Activated CD8-positive, alpha-beta T cell treated with anti-CD3 and anti-CD28 coated beads for 36 hours (primary cell): ENCODE measurements at places on chromosomes 7 and 10. TPM values are rescaled to one million over a fixed set of nuclear protein-coding genes. Genes with fewer than 3 reads are reported as not detected.
A peak's percentile ranks its signal among the peaks of the same experiment; 100 is the strongest.

The GBX1 gene
- total RNA-seq, result not detected

The TNS3 gene
- 0.04 TPM for total RNA-seq

The AHCYL2 gene
- total RNA-seq, result 8.1 TPM

The GSTO2 gene
- 1.8 TPM for total RNA-seq

DNA sequence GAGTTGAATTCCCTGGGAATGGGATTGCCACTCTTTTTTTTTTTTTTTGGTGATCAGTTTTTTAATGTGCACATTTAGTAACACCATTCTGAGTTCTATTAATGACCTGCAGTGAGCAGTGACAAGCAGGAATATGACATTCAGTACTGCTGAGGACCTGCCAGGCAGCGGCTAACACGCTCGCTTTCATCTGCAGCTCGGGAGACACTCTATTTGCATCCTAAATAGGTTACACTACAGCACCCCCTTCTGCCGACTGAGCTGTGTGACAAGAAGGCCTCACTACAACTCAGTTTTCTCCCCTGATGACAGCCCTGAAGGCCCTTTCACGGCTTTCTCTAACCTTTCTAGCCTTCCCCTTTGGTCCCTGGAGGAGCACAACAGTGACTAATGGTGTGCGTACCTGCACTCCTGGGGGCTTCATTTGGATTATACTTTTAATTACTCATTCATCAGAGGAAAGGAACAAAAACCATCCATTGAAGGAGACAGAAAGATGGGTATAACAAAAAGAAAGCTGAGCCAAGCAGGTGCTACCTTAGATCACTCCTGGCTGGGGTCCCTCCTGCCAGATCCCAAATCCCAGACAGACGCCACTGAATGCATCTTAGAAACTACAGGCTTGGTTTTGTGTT, 872.4 kb downstream of the LRMDA start:
- no peaks in the 10 kb centered on the region for H3K36me3 ChIP-seq
- no peaks in the 10 kb centered on the region for H3K27me3 ChIP-seq
- no peak overlapping the region for H3K4me3 ChIP-seq
- H3K27ac ChIP-seq, result no peak overlapping the region

GRCh38 chr10:8336629-8337331, 282.3 kb downstream of the GATA3 start:
- no peaks in the 10 kb centered on the region for H3K27me3 ChIP-seq
- no peak overlapping the region for H3K27ac ChIP-seq
- no peaks in the 10 kb centered on the region for H3K36me3 ChIP-seq
- no peak overlapping the region for H3K4me3 ChIP-seq
- H3K4me1 ChIP-seq, result peaks cover 17% of the 10 kb centered on the region

GRCh38 chr10:14220026-14220425, 110.7 kb downstream of the FRMD4A start:
- no peak for DNase-seq
- peaks cover 10% of the 10 kb centered on the region for H3K27me3 ChIP-seq
- H3K27ac ChIP-seq, result no peak overlapping the region
- no peaks in the 10 kb centered on the region for H3K36me3 ChIP-seq
- H3K4me1 ChIP-seq, result no peaks in the 10 kb centered on the region

DNA sequence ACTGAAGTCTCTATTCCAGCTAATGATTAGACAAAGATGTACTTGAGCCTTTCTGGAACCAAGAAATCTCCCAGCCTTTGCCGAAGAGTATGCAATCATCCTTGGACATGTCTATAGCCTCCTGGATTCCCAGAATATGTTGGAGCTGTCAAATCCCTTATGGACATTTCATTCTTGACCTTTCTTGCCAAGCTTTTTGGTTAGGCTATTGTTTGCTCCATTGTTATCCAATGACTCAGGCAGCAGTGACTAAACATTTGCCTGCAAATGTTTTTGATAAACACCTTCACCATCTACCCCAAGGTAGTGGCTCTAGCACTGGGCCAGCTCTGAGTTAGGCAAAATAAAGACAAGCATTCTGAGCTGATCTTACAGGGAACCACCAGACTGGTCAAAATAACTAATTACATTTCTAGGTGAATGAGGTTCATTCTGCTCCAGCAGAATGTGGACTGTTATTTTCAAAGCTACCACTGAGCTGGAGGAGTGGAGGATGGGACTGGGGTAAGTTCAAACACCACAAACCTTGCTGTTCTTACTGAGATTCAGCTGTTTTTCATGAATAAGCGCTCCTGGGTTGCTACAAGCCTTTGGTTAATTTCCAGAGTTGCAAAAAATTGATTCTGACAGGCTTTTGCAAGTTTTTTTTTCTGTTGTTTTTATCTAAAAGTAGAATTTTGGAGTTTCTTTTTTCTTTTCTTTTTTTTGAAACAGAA, 81.0 kb downstream of the TMEM270 start:
- H3K4me1 ChIP-seq, result no peaks in the 10 kb centered on the region
- H3K27me3 ChIP-seq, result peaks cover 15% of the 10 kb centered on the region
- peaks cover 5% of the 10 kb centered on the region for H3K36me3 ChIP-seq
- H3K4me3 ChIP-seq, result no peak overlapping the region

GRCh38 chr10:102504179-102504975, 605 bp downstream of the SUFU start:
- peak; percentile 42 for DNase-seq
- no peaks in the 10 kb centered on the region for H3K27me3 ChIP-seq
- no peak overlapping the region for H3K4me3 ChIP-seq
- H3K36me3 ChIP-seq, result no peaks in the 10 kb centered on the region
- peak overlapping the region; percentile 84 for H3K27ac ChIP-seq

- no peak overlapping the region for H3K27ac ChIP-seq
- no peak overlapping the region for H3K4me3 ChIP-seq
- no peaks in the 10 kb centered on the region for H3K27me3 ChIP-seq
- no peak for DNase-seq
Observed at GRCh38 chr10:103125323-103126267, 67.5 kb downstream of the NT5C2 start.

- H3K27ac ChIP-seq, result no peak overlapping the region
- peaks cover 2% of the 10 kb centered on the region for H3K36me3 ChIP-seq
- H3K4me3 ChIP-seq, result no peak overlapping the region
- peaks cover 2% of the 10 kb centered on the region for H3K4me1 ChIP-seq
- H3K27me3 ChIP-seq, result peaks cover 27% of the 10 kb centered on the region
- DNase-seq, result no peak
Observed at GRCh38 chr7:101201695-101202602, 1.1 kb upstream of the MOGAT3 start.

DNA sequence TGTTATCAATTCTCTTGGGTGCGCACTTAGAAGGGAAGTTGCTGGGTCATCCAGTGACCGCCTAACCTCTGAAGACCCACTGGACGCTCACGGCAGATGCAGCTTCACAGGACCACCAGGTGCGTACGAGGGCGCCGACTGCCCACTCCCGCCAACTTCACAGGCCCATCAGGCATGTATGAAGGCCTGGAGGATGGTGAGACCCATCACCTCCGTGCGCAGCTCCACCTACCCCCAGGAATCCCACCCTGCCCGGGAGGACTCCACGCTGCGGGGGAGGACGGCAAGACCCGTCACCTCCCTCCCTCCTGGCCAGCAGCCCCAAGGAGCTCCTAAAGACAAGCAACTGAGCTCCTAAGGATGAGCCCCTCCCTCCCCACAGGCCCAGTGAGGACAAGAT, 146.9 kb downstream of the MAD1L1 start:
- peaks cover 3% of the 10 kb centered on the region for H3K36me3 ChIP-seq
- H3K4me1 ChIP-seq, result peaks cover 30% of the 10 kb centered on the region
- no peak for DNase-seq
- H3K27ac ChIP-seq, result no peak overlapping the region

- no peak for DNase-seq
- no peak overlapping the region for H3K27ac ChIP-seq
- H3K36me3 ChIP-seq, result peaks cover 4% of the 10 kb centered on the region
- H3K27me3 ChIP-seq, result peaks cover 53% of the 10 kb centered on the region
- peaks cover 13% of the 10 kb centered on the region for H3K4me1 ChIP-seq
- H3K4me3 ChIP-seq, result no peak overlapping the region
Observed at GRCh38 chr10:118592675-118593330, 2.6 kb downstream of the PRLHR start.

GRCh38 chr7:116779216-116779615, 83.2 kb upstream of the CAPZA2 start:
- peaks cover 6% of the 10 kb centered on the region for H3K4me1 ChIP-seq
- H3K27me3 ChIP-seq, result peaks cover 3% of the 10 kb centered on the region
- H3K4me3 ChIP-seq, result no peak overlapping the region

- no peaks in the 10 kb centered on the region for H3K4me1 ChIP-seq
- no peaks in the 10 kb centered on the region for H3K36me3 ChIP-seq
- H3K27me3 ChIP-seq, result peaks cover 9% of the 10 kb centered on the region
- DNase-seq, result no peak
- H3K27ac ChIP-seq, result no peak overlapping the region
Observed at GRCh38 chr10:117684046-117684610, 141.6 kb downstream of the EMX2 start.

- H3K36me3 ChIP-seq, result peaks cover 2% of the 10 kb centered on the region
- H3K27ac ChIP-seq, result no peak overlapping the region
- no peak overlapping the region for H3K4me3 ChIP-seq
- H3K4me1 ChIP-seq, result peaks cover 33% of the 10 kb centered on the region
- peak; percentile 49 for DNase-seq
Observed at GRCh38 chr7:156096771-156097538, 284.7 kb upstream of the SHH start.

DNA sequence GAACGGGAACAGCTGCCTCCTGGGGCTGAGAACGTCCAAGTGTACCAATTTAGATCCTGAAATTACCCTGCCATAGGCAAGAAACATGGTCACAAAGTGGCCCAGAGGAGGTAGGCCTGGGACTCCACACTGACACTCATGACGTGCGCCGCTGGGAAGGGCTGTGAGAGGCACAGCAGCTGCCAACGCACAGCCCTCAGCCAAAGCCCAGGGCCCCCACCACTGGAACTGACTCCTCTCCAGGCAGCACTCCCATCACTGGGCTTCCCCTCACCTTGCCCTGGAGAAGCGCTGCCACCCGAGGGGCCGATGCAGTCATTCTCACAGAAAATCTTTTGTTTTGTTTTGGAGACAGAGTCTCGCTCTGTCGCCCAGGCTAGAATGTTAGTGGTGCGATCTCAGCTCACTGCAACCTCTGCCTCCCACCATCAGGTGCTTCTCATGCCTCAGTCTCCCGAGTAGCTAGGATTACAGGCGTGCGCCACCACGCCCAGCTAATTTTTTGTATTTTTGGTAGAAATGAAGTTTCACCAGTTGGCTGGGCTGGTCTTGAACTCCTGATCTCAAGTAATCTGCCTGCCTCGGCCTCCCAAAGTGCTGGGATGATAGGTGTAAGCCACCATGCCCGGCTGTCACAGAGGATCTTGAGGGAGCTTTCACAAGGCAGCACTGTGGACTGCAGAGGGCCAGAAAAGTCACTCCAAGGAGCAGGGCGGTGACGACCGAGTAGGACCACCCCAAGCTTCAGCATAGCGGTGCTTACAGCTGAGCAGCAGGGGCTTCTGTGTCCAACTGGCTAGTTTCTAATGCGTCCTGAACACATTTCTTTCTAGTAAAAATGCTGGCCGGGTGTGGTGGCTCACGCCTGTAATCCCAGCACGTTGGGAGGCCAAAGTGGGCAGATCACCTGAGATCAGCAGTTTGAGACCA, 13.5 kb downstream of the GUSB start:
- no peaks in the 10 kb centered on the region for H3K4me1 ChIP-seq
- no peak overlapping the region for H3K4me3 ChIP-seq
- H3K36me3 ChIP-seq, result peaks cover 57% of the 10 kb centered on the region
- H3K27ac ChIP-seq, result no peak overlapping the region
- DNase-seq, result no peak

DNA sequence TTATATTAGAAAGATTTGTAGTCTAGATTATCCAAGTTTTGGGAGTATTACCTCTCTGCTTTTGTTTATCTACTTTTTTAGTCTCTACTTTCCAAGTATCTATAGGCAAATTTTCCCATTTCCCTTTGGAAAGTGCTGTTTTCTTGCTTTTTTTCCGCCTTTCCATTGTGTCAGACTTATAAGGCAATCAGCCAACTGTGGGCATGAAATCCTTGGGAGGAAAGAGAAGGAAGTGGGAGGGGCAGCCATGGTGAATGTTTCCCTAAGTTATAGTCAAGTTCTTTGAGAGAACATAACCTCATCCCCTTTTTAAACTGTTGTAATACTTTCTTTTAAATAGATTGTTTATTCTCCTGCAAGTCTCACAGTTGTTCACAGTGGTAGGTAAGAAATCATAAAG, 52.6 kb downstream of the PTEN start:
- no peak overlapping the region for H3K4me3 ChIP-seq
- no peak overlapping the region for H3K27ac ChIP-seq
- H3K4me1 ChIP-seq, result peaks cover 41% of the 10 kb centered on the region
- DNase-seq, result no peak
- H3K36me3 ChIP-seq, result peaks cover 57% of the 10 kb centered on the region

- DNase-seq, result no peak
- no peak overlapping the region for H3K4me3 ChIP-seq
- H3K4me1 ChIP-seq, result no peaks in the 10 kb centered on the region
- H3K27ac ChIP-seq, result no peak overlapping the region
- no peaks in the 10 kb centered on the region for H3K27me3 ChIP-seq
Observed at GRCh38 chr7:110061387-110061786, 1029.5 kb upstream of the LRRN3 start.

- no peak for DNase-seq
- H3K27ac ChIP-seq, result no peak overlapping the region
- no peaks in the 10 kb centered on the region for H3K27me3 ChIP-seq
- no peak overlapping the region for H3K4me3 ChIP-seq
- H3K36me3 ChIP-seq, result peaks cover 39% of the 10 kb centered on the region
- H3K4me1 ChIP-seq, result no peaks in the 10 kb centered on the region
Observed at GRCh38 chr10:112421731-112422130, 25.0 kb downstream of the ZDHHC6 start.
